ENCODE measurements at places on chromosomes 16 and 17.
A peak's percentile ranks its signal among the peaks of the same experiment; 100 is the strongest.

GRCh38 chr17:46772475-46773220 lies 45.8 kb downstream of the WNT3 start:
- no peak for DNase-seq

DNA sequence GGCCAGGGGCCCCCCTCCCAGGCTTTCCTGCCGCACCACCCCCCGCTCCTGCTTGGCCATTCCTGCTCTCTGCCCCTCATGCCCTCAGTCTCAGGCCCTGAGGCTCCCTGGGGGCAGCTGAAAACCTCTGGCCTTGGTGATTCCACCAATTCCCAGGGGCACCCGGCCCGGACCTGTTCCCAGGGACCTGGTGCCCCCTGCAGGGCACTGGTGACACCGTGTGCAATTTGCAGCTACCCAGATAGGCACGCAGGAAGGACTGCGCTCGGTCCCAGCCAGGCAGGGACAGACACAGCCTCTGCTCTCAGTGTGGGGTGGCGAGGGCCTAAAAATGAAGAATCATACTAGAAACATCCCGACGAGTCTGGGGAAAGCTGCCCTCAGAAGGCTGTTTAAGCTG lies 13.4 kb downstream of the WFDC1 start:
- DNase-seq = peak; percentile 48

DNA sequence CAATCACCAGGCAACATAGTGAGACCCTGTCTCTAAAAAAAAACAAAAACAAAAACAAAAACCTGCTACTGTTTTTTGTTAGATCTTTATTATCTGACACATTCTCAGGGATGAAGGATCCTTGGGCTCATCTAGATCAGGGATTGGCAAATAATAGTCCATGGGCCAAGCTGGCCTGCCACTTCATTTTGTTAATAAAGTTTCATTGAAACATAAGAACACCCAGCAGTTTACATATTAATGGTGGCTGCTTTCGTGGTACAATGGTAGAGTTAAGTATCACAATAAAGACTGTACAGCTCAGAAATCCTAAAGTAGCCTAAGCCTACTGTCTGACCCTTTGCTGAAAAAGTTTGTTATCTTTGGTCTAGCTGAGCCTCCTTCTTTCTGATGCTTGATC lies 32.9 kb upstream of the CLEC18A start:
- no peak for DNase-seq

GRCh38 chr17:57050306-57050705 lies 34.7 kb upstream of the AKAP1 start:
- no peak for DNase-seq

DNA sequence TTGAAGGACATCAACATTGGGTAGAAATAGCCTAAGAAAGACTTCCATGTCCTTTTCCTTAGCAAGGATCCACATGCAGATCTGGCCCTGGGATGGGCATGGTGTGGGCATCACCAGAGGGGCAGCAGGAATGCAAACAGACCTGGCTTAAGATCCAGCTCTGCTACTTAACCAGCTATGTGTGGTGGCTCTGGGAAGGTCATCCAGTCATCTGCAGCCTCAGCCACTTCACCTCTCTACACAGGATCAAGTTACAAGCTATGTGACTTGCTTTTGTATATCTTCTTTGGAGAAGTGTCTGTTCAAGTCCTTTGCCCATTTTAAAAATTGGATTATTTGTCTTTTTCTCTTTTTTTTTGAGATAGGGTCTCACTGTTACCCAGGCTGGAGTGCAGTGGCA lies 13.5 kb upstream of the ADORA2B start:
- no peak for DNase-seq

DNA sequence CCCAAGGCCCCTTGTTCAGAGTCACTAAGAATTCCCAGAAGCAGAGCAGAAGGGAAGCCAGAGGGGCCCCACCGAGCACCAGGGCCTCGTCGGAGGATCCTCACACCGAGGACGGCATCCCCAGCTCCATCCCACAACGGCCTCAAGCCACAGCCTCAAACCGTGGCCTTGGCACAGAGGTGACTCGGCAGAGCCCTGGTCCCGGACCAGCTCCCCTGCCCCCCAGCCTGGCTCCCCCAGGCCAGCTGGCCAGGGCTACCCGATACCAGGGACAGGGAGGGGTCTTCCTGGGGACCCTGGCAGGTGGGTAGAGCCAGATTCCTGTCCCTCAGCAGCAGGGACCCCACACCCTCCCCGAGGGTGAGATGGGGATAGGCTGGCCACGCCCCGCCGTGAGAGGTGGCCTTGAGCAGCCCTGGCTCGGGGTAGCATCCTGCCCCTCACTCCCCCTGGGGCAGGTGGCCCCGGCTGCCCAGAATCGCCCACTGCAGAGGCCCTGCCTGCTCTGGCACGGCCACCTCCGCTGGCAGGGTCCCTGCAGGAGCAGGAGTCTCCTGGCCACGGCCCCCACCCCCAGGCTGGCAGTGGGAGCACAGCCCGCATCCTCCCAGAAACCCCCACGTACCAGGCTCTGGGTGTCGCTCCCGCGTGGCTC lies 5.6 kb upstream of the PVALEF start:
- no peak for DNase-seq

DNA sequence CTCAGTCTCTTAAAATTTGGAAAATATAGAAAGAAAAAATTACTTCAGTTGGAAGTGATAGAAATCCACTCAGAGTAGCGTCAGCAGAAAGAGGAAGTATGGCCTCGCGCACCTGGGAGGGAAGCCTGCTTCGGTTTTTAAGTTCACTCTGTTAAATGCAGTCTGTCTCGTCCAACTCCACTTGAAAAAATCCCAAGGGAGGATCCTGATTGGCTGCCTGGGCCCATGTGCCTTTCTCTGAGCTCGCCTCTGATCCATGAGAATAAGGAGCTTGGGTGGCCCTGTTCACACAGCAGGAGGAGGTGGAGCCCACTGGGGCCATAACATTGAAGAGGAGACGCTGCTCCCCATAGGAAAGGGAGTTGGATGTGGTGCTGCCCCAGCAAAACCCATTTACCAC lies 40.7 kb downstream of the DNAJA2 start:
- DNase-seq = no peak

GRCh38 chr17:3647251-3647650 lies 10.7 kb downstream of the CTNS start:
- peak; percentile 18 for DNase-seq

- DNase-seq = no peak
These were observed 37.7 kb upstream of the NUFIP2 start for GRCh38 chr17:29331708-29332085.

GRCh38 chr16:345772-346171 lies 6.8 kb downstream of the AXIN1 start:
- no peak for DNase-seq
